Right cardiac atrium (tissue), 5 donors: ENCODE measurements at places on chromosomes 2 and 18. TPM values are rescaled to one million over a fixed set of nuclear protein-coding genes. Genes with fewer than 3 reads are reported as not detected.

DNA sequence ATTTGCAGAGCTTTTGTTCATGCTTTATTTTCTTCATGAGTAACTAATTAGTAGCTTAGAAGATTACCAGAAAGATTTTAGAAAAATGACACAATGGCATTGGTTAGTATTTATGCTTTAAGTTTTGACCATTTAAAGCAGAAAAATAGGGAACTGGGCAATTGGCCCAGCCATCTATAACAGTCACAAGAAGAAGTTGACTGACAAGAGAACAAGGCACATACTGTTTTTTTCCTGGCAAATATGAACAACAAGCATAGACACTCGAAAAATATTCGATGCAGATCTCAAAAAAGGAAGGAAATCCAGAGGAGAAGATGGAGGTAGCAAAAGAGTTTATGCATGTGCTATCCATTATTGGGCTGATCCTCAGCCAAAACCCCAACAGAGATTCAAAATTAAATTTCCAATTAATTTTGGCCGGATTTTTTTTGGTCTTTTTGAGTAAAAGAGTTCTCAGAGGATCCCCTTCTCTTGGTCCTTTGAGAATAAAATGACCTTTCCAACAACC, 200.8 kb upstream of the SLC35G4 start:
- DNase-seq: no peak

- DNase-seq: no peak
Observed at GRCh38 chr2:84417453-84418145, 41.5 kb downstream of the SUCLG1 start.

DNA sequence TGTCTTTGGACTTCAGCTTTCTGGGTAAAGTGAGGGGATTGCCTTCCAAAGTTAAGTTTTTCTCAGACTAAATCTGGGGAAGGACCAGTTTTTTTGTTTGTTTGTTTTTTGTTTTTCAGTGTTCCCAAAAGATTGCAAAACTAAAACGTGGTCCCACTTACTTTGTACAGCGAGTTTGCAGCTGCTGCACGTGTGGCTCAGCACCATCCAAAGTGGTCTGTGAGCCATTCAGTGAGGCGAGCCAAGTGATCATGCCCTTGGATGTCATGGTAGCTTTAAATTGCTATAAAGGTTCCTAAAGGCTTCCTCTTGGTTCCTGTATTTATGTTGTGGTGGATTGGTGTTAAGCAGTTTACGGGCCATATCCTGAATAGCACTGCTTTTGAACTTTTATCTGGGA, 23.0 kb downstream of the TET3 start:
- DNase-seq: no peak

DNA sequence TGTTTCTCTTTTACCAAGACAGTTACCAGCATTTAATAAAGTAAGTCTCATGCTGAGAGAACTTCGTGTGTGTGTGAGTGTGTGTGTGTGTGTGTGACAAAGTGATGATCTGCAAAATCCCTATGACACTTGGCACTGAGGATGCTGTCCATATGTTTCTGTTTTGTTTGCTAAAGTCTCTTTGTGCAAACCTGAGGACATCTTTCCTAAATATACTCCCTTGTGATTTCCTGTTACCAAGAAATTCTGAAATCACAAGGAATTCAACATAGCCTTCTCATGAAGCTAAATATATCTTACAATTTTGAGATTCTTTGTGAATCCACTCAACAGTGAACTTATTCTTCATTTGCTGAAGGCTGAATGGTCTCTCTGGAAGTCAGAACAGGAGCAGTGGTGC, 1359.7 kb upstream of the NRXN1 start:
- no peak for DNase-seq

GRCh38 chr2:219284501-219285372, 5.6 kb downstream of the DNAJB2 start:
- DNase-seq: no peak

Gene SRD5A2
- polyA plus RNA-seq: not detected

Gene LIMS4
- polyA plus RNA-seq: 2.2 TPM

Gene OTOS
- not detected for polyA plus RNA-seq

Gene SLC30A3
- polyA plus RNA-seq: 7.3 TPM
